Mesenteric fat pad (tissue), 1 donor: ENCODE measurements at places on chromosomes 7 and 10. TPM values are rescaled to one million over a fixed set of nuclear protein-coding genes. Genes with fewer than 3 reads are reported as not detected.

The BICC1 gene
- total RNA-seq: 17.0 TPM

DNA sequence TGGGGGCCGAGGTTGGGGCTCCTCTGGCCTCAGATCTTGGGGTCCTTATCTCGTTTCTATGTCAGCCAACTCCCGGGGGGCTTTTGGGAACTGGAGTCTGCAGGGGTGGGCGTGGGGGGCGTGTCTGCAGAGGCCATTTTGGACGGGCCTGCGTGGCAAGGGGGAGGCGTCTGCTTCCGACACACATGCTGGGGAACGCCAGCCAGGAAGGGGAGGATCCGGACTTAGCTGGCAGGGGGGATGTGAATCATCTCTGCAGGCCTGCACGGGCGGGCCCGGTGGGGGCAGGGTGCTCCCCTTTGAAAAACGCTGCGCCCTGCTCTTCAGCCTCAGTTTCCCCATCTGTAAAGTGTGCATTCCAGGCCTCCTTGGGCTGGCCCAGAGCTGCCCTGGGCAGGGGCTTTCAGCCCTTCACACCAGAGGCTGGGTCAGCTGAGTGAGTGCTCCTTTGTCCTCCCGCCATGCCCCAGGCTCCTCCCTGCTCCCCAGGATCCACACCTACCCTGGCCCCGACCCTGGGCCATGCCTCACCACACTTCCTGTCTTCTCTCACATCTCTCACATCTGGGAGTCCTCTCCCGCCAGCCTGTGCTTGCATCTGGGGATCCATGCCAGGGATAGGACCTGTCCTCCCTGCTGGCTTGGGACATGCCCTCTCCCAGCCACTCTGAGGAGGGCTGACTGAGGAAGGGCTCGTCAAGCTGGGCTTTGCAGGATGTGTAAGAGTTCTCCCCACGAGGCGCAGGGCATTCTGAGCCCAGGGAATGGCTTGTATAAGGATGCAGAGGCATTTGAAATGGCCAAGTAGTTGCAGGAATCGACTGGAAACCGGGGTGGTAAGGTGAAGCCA, 172.6 kb upstream of the TNRC18 start:
- no peak for DNase-seq

DNA sequence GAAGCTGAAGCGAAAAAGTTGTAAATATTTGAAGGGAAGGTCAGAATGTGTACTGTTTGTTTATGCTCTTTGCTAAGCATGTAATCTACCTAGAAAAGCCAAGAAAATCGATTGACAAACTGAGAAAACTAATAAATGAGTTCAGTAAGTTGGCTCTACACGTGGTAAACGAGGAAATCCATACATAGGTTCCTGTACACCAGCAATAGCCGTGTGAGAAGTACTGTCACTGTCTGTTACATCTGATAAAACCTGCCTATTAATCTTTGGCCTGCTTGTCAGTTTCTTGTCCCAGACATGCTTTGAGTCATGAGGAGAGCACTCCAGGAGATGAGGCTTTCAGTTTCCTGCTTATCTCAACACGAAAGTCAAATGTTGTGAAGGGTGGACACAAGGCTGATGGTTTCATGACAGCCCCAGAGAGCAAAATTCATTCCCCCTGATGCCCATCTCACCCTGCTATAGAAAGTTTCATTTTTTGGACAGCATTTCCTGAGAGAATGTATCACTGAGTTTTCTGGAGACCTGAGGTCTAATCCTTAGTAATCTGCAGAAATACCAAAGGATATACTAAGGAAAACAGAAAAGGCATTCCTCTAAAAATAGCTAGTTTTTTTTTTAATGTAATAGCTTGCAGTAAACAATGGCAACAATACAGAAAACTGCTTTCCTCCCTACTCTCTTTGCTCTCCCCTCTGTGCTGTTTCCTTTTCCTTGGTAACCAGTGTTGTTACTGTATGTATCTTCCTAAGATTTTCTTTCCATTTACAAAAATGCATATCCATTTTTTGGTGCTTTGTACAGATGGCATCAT, 18.8 kb downstream of the BMPR1A start:
- no peak for DNase-seq

DNA sequence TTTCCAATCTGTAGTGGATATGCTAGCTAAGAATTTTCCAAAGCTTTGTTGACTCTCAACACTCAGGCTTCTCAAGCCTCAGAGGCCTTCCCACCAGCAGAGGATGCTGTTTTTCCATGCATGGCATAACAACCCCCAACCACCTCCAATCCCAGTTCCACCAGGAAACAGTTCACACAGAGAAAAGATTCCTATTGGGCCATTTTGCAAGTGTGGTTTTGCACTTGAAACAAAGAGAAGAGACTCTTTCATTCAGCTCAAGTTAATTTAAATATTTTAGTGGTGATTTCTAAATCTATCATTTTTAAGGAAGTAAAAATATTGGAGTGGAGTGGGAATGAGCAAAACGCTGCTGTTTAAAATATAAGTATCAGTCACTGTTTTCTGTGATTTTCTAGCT, 105.6 kb upstream of the COL1A2 start:
- no peak for DNase-seq

DNA sequence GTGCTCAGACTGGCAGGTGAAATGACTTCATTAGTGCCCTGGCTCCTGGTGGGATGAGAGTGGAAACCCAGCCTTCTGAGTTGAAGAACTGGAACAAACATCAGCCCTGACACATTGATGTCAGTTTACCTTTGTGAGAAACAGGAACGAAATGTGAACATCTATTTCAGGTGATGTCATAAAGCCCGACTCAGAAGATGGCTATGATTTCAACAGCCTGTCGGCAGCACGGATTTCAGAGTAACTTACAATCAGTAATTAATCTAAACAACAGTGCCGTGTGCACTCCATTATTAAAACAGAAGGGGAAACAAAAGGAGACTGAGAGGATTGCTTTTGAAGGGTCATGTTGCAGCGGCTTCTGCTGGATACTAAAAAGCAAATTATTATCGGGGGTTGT, 243.2 kb downstream of the FRMD4A start:
- DNase-seq: no peak

- DNase-seq: no peak
Observed at GRCh38 chr7:5420067-5420880, 3.4 kb downstream of the TNRC18 start.

- DNase-seq: peak; percentile 8
Observed at GRCh38 chr7:45001826-45002225, 1.8 kb downstream of the CCM2 start.
